ENCODE measurements at places on chromosomes 3 and 15. TPM values are rescaled to one million over a fixed set of nuclear protein-coding genes. Genes with fewer than 3 reads are reported as not detected.

The GMNC gene
- total RNA-seq, result not detected

The FILIP1L gene
- 23.5 TPM for total RNA-seq

The EPB42 gene
- total RNA-seq, result not detected

The TM4SF4 gene
- not detected for total RNA-seq

The DUOX1 gene
- total RNA-seq, result 145 TPM

The RTP3 gene
- not detected for total RNA-seq

The SLC28A2 gene
- not detected for total RNA-seq

The TMEM202 gene
- not detected for total RNA-seq

The GOLGA8B gene
- total RNA-seq, result 13.2 TPM

The ADGRG7 gene
- total RNA-seq, result not detected

- DNase-seq, result no peak
Measured at GRCh38 chr3:166187237-166187636, 350.0 kb upstream of the BCHE start.

DNA sequence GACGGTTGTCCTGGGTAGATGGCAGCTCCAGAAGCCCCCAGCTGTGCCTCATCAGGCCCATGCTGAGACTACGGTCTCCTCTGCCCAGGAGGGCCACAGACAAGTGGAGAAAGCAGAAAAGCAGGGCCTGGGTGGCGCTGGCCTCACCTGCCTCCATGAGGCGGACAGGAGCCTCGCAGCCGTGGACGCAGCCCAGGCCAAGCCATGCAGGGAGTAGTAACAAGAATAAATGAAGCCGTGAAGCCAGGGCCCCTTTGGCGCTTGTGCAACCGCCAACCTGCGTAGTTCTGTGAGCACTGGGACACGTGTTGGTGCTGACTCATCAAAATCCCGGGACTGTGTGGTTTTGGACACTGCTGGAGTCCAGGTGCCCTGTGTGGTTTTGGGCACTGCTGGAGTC, 12.3 kb upstream of the MUC4 start:
- no peak for DNase-seq

DNA sequence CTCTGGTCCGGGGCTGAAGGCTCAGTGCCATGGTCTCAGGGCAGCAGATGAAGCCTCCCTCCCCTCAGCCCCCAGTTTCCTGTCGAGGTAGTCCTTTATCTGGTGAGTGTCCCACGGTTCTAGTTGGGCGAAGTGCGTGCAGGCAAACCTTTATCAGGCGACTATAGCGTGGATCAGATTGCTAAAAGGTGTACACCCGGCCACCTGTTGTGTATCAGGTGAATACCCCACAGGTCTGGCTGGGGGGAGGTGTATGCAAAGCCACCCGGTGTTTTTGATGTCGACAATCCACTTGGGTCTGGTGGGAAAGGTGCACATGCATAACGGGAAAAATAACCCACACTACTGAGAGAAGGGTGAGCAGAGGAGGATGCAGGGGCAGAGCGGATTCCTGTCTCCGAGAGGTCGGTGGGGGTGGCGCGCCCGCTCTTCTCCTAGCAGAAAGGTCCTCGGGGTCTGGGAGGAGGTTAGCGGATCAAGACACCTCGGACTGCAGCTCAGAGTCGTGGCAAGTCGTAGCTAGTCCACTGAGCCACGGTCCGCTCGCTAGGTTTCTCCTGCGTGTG, 507 bp downstream of the SLC12A6 start:
- no peak for DNase-seq

- no peak for DNase-seq
Measured at GRCh38 chr15:65208647-65209046, 2.6 kb downstream of the CILP start.

GRCh38 chr3:138213398-138214085, 26.4 kb downstream of the ARMC8 start:
- no peak for DNase-seq

DNA sequence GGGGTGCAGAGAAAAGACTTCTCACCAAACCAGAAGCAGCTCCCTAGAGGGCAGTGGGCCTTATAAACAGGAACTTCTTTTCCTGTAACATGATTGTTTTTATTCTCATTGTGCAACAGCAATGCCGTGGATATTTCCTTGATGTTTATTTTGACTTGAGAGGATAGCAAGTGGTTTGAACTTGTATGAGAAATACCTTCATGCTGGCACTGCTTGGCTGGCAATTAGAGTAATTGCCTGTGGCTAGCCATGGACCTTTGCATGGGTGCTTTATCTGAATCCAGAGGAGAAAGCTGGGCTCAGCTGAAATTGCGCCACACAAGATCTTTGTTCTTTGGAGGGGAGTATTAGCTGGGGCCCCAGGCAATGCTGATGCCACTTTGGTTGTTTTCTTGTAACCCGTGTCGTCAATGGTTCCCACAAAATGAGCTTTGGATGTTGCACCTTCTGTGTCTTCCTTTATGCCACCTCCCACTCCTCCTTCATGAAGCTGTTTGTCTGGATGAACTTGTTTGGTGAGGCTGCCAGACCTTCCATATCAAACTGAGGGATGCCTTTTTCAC, 37.9 kb downstream of the CMTM8 start:
- DNase-seq, result no peak

GRCh38 chr3:160278210-160278609, 53.0 kb downstream of the C3orf80 start:
- DNase-seq, result no peak

- DNase-seq, result no peak
Measured at GRCh38 chr3:150913133-150913922, 8.1 kb upstream of the MINDY4B start.

DNA sequence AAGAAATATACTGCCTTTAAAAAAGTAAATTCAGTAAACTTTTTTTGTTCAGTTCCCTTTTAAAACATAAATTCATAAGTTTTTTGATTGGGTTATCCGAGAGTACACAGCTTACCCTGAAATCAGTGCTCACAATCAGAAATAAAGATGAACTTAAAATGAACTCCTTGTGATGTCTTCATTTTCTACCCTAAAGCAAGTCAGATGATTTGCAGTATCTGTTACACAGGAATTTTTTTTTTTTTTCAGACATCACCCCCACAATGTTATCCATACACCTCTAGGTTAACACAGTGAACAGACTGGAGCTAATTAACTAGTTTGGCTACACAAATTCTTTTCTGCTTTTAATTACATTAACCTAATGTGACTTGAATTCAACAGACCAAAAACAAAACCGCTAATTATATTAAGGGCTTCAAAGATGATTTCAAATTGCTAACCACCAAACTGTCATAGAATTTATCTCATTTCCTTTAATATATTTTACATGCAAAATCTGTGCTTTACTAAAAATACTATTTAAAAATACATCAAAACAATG, 1042.0 kb downstream of the ROBO1 start:
- DNase-seq, result no peak

DNA sequence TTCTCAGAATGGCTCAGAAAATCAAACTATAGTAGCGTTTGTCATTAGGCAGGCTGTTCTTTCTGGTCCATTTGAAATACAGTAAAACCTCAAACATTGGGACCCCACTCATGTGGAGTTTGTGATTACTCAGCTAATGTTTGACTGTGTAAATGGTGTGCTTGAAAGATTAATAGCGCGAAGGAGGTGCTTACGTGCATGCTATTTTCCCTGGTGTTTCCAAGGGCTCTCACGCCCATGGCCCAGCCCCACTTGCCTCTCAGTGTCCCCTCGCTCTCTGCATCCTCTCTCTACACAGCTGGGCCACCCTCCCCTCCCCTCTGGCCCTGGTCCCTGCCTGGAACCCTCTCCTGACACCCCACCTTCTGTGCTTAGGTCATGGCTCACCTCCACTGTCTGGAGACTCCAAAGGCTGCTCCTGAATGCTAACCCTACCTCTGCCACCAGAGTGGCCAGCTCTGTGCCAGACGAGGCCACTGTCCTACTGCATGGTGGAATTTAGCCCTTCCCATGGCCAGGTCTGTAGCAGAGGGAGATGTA, 194.2 kb downstream of the PLCL2 start:
- no peak for DNase-seq

GRCh38 chr3:159792070-159792469, 196.6 kb upstream of the IL12A start:
- DNase-seq, result no peak

GRCh38 chr3:29354894-29355293, 74.0 kb downstream of the RBMS3 start:
- DNase-seq, result no peak

GRCh38 chr3:103055021-103055520, 620.3 kb downstream of the ZPLD1 start:
- DNase-seq, result no peak

GRCh38 chr3:133620066-133620784, 41.5 kb downstream of the TOPBP1 start:
- DNase-seq, result no peak

- no peak for DNase-seq
Measured at GRCh38 chr15:39413558-39413957, 167.3 kb upstream of the THBS1 start.

GRCh38 chr15:101089579-101090427, 162.0 kb downstream of the CHSY1 start:
- DNase-seq, result no peak

- DNase-seq, result no peak
Measured at GRCh38 chr3:150682824-150683223, 20.9 kb downstream of the ERICH6 start.

DNA sequence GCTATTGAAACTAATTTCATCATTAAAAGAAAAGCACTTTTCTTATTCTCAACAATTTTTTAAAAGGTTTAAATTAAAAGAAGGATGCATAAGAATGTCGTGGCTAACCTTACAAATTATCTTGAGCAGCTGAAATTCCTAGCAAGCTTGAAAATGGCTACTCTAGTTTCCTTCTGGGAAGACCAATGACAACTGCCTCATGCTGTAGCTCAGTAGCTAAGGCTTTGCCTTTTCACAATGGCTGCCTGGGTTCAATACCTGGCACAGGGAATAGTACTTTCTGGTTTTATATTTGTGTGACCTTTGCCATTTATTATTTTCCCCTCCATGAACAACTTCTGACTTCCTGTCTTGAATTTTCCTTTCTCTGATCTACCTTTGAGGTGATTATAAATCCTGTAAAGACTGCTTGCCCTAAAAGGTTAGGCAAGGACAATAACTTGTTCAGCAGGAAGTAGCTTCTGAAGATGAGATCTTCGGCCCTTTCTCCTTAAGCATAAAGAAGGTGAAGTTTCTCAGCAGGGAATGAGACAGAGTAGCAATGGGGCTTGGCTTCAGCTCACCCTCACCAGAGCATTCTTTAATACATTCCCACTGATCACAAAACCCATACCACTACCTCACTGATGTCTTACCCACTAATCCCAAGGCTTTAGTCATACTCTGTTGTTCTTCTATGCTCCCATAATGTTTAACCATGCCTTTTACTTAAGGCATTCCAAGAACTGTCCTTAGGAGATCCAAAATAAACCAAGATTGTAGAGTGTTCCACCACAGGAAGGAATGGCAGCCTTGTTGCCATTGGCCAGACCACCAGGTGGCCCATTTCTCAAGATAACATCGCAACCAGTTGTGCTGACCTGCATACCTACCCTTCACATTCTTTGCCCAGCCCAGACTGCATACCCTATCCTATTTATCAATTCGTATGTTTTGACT, 276.8 kb downstream of the ULK4 start:
- no peak for DNase-seq

All from esophagus squamous epithelium (tissue), 5 donors.